ENCODE measurements at places on chromosomes 16 and 17.

- no peak for DNase-seq
Measured at GRCh38 chr16:49036126-49036525, 245.5 kb downstream of the CBLN1 start.

DNA sequence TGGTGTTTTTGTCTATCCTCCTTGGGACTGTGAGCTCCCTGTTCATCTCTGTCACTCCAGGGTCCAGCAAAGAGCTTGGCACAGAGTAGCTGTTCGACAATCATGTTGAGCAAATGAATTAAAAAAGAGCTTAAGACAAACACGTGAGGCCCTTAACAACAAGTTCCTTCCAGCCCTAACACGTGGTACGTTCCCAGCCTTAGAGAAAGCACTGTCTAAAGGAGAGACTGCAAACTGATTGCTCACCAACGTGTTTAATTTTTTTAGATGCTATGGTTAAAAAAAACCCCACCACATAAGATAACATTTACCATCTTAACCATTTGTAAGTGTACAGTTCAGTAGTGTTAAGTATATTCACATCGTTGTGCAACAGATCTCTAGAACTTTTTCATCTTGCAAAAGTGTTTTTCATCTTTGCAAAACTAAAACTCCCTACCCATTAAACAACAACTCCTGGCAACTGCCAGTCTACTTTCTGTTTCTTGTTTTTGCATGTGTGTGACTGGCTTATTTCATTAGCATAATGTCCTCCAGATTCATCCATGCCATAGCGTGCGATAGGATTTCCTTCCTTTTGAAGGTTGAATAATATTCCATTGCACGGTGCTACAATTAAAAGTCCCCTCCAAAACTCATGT, 28.2 kb downstream of the LAT start:
- no peak for DNase-seq

DNA sequence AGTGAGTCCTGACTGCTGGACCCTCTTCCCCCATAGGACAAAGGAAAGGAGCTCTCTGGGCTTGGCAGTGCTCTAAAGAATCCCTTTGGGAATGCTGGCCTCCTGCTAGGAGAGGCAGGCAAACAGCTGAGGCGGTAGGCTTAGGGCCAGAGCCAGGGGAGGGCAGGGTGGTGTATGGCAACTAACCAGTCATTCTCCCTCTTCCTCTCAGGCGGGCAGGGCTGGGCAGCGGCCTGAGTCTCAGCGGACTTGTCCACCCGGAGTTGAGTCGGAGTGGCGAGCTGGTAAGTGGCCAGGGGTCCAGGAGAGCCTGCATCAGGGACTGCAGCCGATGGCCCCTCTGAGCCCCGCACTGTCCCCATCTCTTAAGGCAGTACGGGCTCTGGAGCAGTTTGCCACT, 4.4 kb downstream of the ACADVL start:
- peak; percentile 71 for DNase-seq

DNA sequence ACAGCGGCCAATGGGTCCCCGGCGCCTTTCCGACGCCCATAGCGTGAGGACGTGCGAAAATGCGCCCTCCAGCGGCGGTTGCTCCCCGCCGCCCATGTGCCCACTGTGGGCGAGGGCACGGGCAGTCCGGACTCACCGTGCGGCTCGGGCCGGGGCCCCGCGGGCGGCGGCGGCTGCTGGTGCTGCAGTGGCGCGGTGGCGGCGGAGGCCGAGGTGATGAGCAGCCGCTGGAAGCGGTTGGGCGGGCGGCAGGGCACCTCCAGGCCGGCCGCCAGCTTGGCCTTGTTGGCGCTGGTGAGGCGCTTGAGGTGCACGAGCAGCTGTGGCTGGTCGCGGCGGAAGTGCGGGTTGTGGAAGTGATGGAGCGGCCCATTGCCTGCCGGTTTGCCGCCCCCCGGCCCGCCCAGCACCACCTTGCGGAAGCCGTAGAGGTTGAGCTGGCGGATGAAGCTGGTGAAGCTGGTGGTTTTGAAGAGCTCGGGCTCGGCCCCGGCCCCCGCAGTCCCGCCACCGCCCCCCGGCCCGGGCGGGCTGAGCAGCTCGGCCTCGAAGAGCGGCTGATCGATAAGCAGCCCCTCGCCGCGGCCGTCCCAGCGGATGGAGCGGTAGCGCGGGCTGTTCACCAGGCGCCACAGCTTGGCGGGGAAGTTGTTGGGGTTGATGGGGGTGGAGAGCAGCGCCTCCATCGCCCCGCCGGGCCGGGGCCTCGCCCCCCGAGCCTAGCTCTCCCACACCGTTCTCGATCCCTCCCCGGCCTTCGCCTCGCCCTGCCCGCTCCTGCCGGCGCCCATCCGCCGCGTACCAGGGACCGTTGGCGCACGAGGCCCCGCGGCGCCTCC, at the start of gene HSF5:
HSF5 (minus strand) TSS at position 820 of the 839 bp plus-strand sequence; CDS start at position 686, 134 bp downstream.
- peak; percentile 76 for DNase-seq

DNA sequence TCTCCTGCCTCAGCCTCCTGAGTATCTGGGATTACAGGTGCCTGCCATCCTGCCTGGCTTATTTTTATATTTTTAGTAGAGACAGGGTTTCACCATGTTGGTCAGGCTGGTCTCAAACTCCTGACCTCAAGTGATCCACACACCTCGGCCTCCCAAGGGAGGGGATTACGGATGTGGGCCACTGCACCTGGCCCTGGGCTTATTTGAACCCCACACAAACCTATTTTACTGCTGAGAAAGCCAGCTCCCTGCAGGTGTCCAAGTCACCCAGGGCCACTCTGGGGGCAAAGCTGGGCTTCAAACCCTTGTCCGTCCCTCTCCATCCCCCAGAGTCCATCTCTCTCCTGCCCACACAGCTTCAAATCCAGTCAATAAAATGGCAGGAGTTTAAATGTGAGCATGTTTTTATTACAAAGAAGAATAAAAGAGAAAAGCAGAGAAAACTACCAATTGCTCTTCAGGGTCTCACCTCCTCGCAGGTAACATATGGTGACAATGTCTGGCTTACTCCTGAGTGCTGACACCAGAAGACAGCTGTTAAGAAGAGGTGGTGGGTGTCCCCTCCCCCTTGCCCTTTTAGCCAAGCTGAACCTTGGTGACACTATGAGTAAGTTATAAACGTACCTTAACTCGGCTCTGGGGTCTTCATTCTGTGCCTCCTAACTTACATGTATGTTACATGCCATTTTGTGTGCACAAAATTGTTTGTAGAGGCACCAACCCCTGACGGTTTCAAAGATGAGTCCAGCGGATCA, 45.4 kb downstream of the LAT start:
- no peak for DNase-seq

DNA sequence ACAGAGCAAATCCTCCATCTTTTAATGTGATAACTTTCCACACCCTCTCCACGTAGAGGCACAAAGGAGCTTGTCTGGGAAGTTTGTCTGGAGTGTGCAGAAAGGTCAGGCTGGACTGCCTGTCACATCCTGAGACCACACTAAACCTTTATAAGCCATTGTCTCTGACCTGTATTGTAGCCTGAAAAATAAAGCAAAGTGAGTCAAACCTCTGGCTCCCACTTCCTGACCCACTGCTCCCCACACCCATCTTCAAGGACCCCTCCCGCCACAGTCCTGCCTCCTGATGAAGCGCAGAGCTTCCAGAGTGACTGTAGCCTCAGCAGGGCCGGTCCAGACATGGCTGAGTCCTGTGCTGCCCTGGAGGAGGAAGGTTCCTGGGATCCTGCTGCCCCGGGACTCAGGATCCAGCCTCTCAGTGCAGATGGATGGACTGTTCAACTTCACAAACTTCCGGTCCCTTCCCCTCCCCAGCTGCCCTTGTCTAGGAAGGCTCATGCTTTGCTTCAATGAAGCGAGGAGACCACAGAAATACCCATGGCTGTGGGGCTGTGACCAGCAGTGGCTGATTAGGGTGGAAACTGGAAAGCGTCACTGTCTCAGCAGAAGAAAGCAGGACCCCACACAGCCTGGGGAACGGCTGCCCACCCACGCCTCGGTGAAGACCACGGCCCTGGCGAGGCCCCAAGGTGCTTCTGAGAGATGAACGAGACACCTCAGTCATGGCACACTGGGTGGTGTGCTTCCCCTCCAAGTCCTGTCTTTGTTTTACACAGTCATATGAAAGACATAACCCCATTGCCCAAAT, 30.9 kb upstream of the CLEC18B start:
- DNase-seq: no peak

GRCh38 chr17:64580384-64581315, 73.9 kb downstream of the CEP95 start:
- no peak for DNase-seq
